Left cardiac atrium (tissue), 4 donors: ENCODE measurements at places on chromosomes 3 and 15. TPM values are rescaled to one million over a fixed set of nuclear protein-coding genes. Genes with fewer than 3 reads are reported as not detected.

MST1R gene
- 1.8 TPM for total RNA-seq

CCDC14 gene
- total RNA-seq: 11.5 TPM

PDHB gene
- 121 TPM for total RNA-seq

ITGB5 gene
- 119 TPM for total RNA-seq

ARGFX gene
- not detected for total RNA-seq

TMEM158 gene
- total RNA-seq: 0.44 TPM

PLAAT1 gene
- 5.9 TPM for total RNA-seq

WNT7A gene
- not detected for total RNA-seq

TM4SF4 gene
- total RNA-seq: not detected

XPC gene
- 15.0 TPM for total RNA-seq

ACTR8 gene
- 28.4 TPM for total RNA-seq

SLC22A13 gene
- 0.21 TPM for total RNA-seq

NEIL1 gene
- total RNA-seq: 12.1 TPM

PLA1A gene
- 1.5 TPM for total RNA-seq

EPB42 gene
- total RNA-seq: 2.3 TPM

GOLGA8R gene
- total RNA-seq: 2.3 TPM

TCAIM gene
- 26.7 TPM for total RNA-seq

CCNB2 gene
- total RNA-seq: 0.55 TPM

LRRIQ4 gene
- not detected for total RNA-seq

SH3BP5 gene
- 21.7 TPM for total RNA-seq

MESP2 gene
- total RNA-seq: 0.16 TPM

ZNF148 gene
- total RNA-seq: 42.6 TPM

CLRN1 gene
- total RNA-seq: not detected

CYP8B1 gene
- total RNA-seq: not detected

RCN2 gene
- total RNA-seq: 26.7 TPM
